Amniotic epithelial cell (primary cell): ENCODE measurements at places on chromosomes 5 and 9.

DNA sequence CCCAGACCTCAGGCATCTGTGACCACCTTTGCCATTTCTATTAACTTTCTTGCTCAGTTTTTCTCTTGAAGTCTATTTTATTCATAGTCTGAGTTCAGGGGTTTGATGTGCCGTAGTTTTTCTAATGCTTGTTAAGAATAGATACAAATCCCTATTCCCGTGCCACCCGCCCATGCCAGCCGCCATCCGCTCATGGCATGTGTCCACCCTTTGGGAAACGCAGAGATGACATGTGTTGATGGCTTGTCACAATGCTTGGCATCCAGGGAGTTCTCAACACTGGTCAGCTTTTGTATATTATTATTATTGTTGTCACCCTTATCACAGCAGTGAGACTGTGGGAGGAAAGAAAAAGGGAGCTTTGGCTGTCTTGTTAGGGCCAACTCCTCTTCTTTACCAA, 17.3 kb upstream of the ANGPTL2 start:
- DNase-seq, result no peak

GRCh38 chr9:124774129-124774978, 2.6 kb upstream of the OLFML2A start:
- peak; percentile 64 for DNase-seq

- peak; percentile 24 for DNase-seq
Observed at GRCh38 chr5:81971111-81971711, 612 bp upstream of the ATG10 start.

DNA sequence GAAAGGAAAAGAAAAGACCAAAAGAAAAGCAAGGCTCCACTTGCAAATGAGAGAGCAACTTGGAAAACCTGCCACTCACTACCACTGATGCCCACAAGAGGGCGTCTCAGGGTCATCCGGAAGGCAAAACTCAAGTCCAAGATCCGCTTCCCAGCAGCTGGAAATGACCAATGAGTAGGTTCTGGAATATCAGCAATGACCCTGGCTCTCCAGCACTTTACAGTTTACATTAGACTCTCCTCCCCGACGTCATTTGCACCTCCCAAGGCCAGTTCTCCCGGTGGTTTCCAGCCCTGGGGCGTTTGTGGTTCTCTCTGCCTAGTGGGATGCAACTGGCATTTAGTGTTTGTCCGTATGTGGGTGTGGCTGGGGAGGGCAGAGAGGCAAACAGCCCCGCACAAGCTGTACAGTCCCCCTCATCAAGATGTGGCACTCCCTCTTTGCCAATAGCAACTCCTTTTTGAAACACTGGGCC, 193.8 kb upstream of the ZNF618 start:
- peak; percentile 88 for DNase-seq

DNA sequence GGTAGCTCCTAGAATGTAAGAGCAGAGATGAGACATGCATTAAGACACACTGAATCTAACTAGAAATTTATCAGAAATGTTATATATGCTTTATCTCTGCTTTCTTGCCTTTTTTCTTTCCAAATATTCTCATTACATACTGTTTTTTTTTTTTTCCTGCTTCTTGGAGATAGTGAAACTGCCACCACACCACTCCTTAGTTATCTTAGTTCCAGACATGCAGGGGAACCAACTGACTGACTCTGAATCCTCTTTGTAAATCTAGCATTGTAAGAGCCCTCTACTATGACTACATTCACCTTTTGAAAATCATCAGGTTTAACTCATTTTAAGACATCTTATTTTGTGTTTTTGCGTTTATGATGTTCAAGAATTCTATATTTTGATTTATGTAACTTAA, 181.3 kb upstream of the ST8SIA4 start:
- DNase-seq, result no peak

- DNase-seq, result no peak
Observed at GRCh38 chr5:125205601-125206225, 459.3 kb upstream of the ZNF608 start.

DNA sequence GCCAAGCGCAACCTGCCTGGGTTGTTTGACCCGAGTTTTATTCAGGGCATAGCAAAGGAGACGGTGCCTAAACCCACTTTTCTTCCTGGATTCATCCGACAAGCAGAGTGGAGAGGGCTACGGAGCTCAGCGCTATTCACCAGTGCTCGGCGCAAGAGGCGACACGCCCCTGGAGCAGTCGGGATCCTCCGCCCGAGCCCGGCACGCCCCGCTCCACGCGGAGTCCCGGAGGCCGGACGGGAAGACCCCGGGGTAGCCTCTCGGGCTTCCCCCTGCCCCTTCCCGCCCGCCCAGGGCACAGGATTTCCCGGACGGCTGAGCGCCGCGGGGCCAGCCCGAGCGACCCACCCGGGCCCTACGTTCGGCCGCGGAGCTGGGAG, 427 bp downstream of the SERINC5 start:
- peak; percentile 48 for DNase-seq

- no peak for DNase-seq
Observed at GRCh38 chr9:25374281-25374680, 304.0 kb downstream of the TUSC1 start.
